ENCODE measurements at places on chromosomes 12 and 14.

GRCh38 chr12:105741786-105742566, 396.8 kb downstream of the NUAK1 start:
- DNase-seq, result peak; percentile 97

DNA sequence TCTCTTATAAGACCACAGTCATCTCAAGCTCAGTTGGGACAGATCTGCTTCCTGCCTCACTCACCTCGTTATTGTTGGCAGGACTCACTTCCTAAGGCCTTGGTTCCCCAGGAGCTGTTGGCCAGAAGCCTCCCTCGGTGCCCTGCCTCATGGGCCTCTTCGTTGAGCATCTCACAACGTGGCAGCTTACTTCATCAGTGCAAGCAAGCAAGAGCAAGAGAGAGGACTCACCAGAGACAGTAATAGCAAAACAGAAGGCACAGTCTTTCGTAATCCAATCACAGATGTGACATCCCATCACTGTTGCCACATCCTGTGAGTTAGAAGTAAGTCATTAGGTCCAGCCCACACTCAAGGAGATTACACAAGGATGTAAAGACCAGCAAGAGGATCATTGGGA, 5.1 kb upstream of the NUMB start:
- DNase-seq, result peak; percentile 96

DNA sequence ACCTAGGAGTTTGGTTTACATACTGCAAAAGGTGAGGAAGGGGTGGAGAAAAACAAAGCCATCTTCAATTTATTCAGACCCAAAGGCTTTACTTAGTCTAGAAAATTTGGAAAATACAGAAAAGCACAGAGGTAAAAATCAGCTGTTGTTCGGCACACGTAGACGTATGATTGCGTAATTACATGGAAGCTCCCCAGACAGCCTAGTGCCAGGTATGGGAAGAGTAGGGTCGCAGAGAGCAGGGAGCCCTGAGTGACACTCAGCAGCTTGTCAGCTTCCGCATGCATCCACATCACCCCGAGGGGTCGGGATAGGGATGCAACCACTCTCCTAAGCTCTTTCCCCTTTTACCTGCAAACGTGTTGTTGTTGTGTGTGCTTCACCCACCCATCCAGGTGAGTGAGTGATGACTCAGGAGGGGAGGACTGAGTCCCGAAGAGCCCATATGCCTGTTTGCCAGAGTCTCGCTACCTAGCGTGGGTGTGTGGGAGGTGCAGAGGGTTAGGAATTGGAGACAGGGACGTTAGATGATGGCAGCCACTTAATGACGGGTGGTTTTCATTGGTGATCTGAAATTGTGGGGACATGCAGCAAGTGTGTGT, 20.1 kb downstream of the PIWIL1 start:
- DNase-seq, result no peak

- no peak for DNase-seq
Measured at GRCh38 chr14:35991356-35991755, 165.2 kb downstream of the BRMS1L start.

- peak; percentile 97 for DNase-seq
Measured at GRCh38 chr12:124233041-124233796, 61.7 kb upstream of the RFLNA start.

DNA sequence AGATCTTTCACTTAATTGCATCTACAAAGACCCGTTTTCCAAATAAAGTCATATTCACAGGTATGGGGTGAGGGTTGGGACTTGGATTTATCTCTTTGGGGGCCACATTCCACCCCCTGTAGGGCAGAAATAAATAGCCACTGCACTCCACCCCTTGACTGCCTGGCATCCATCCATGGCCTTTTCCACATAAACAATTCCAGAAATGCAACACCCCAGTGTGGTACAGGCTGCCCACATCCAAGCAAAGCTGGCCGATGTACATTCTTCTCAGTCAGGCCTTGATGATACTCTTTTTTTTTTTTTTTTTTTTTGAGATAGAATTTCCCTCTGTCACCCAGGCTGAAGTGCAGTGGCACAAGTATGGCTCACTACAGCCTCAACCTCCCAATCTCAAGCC, 12.9 kb downstream of the DGLUCY start:
- DNase-seq, result no peak

- no peak for DNase-seq
Measured at GRCh38 chr12:12087693-12088034, 16.9 kb downstream of the BCL2L14 start.

DNA sequence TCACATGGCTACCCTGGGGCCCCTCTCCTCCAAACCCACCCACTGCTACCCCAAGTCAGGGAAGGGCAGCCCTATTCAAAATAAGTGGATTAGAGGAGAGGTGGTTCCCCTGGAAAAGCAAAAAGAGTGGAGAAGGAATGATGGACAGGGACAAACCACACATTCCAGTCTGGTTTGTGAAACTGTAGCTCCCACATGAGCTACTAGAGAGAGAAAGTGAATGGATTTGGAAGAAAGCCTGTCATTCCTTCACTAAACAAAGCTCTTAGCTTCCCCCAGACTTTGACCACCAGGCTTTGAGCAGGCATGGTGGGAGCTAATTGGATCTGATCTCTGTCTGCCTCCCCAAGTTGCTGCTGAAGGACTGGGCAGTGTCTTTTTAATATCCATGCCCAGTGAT, 28.0 kb downstream of the CCDC63 start:
- no peak for DNase-seq

GRCh38 chr14:73242357-73242901, 5.1 kb downstream of the PAPLN start:
- DNase-seq, result no peak

GRCh38 chr12:51369581-51369980, 21.6 kb downstream of the GALNT6 start:
- DNase-seq, result no peak

- DNase-seq, result peak; percentile 88
Measured at GRCh38 chr12:54300732-54301427, at the start of gene NFE2. Gene NFE2 (minus strand): TSS chr12:54301015. CDS start chr12:54295248, 5,767 bp downstream.

GRCh38 chr14:82905762-82906161, 1372.1 kb upstream of the SEL1L start:
- DNase-seq, result no peak

GRCh38 chr12:113462998-113463745, 8.5 kb downstream of the LHX5 start:
- DNase-seq, result no peak

- no peak for DNase-seq
Measured at GRCh38 chr12:10242539-10242938, 29.9 kb downstream of the GABARAPL1 start.

DNA sequence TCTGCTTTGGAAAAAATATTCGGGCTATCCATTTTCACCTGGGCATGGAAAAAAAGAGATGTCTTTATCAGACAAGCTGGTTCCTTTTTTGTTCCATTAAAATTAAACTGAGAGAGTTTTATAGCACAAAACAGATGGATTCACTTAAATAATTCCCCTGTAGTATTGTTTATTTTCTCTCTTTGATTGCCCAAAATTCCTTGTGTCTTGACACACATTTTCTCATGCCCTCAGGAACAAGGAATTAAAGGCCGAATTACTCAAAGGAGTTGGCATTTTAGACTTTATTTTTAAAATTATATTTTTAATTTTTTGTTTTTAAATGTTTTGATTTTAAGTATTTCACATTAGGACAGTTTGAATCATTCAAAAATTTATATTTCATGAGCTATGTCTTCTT, 69.6 kb upstream of the SLCO1C1 start:
- DNase-seq, result peak; percentile 65

DNA sequence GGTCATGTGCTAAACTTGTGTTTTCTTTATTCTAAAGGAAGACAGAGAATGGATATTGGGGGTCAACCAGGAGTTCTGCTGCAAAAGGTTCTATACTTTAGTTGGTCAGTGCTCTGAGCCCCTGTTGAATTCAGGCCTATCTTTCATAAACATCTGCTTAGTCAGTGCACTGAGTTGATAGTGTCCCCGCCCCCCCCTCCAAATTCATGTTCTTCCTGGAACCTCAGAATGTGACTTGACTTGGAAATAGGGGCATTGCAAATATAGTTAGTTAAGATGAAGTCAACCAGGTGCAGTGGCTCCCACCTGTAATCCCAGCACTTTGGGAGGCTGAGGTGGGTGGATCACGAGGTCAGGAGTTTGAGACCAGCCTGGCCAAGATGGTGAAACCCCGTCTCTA, 23.3 kb downstream of the CHST11 start:
- DNase-seq, result no peak

DNA sequence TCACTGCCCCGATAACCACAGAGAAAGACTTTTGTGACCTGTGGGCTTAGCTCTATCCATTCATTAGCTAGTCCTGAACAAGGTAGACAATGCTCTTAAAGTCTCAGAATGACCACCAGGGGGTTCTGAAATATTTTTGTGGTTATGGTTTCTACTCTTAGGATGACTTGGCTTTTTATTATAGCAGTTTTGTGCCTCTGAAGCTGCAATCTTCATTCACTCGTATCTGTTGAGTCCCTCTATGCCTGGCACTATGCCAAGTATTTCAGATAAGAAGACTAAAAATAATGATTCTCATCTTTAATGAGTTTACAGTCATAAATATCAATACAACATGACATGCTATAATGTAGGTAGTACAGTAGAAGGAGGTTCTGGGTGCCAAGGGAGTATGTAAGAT, 130.8 kb upstream of the TRHDE start:
- DNase-seq, result peak; percentile 48

DNA sequence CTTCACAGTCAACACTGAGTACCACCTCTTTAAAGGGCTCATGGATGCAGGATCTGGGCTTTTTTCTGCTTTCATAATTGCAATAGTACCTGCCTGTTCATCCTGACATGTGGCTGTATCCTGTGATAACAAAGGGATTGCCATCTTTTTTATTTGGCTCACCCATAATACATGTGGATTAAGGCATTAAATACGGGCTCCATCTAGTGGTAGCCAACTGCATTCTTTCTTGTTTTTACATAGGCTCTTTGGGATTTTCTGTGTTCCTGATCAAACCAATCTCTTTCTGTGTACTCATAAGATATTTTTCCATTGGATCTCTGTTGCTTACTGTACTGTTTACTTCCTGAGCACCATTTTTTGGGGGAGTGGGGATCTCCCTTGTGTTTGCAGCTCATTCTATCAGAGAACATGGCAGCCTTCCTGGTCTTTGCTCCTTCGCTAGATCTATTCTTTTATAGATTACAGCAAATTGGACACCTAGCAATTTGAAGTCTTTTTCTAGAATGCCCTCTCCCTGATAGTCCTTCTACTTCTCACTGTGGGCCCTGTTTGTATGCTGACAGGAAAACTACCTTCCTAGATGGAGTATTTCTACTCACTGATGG, 723.4 kb upstream of the MDGA2 start:
- DNase-seq, result peak; percentile 1

- peak; percentile 5 for DNase-seq
Measured at GRCh38 chr12:6112004-6112403, 12.5 kb downstream of the VWF start.

DNA sequence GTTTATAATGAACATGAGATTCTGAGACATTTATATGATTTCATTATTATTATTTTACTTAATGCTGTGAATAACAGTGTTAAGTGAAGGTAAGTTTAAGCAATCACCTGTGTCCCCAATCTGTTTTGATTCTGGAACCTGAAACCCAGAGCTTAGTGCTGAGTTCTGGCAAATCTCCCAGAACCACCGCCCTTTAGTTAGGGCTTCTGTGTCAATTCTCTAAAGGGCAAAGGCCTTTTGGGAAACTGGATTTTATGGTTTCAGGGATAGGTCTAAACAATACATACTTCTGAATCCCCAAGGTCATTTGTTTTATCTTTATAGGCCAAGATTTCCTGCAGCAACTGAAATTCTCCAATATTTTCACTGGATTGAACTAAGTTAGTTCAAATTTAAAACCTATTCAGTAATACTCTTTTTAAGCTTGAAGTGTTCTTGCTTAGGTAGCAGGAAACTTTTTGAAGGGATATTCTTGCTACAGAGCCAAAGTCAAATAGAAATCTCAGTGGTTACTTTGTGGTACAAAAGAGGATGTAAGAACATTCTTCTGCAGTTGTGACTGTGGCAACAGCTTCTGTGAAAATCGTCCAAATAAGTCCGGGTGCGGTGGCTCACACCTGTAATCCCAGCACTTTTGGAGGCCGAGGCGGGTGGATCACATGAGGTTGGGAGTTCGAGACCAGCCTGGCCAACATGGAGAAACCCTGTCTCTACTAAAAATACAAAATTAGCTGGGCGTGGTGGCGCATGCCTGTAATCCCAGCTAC, 10.0 kb upstream of the PKP2 start:
- no peak for DNase-seq

DNA sequence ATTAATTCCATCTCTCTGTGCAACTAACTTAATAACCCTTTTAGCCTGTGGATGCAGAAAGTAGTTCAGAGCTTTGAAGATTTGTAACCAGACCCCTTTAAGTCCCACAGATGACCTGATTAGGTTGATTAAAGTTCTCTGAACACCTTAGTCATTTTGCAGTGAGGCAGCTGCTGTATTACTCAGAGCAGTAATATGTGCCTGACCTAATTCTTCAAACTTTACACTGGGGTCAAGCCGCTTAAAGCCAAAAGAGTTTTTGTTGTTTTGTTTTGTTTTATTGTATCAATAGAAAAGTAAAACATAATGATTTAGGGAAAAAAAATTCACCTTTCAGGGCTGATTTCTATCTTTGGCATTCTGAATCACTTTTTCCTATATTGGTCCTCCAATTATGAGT, 78.6 kb upstream of the PLEKHG7 start:
- DNase-seq, result peak; percentile 65

DNA sequence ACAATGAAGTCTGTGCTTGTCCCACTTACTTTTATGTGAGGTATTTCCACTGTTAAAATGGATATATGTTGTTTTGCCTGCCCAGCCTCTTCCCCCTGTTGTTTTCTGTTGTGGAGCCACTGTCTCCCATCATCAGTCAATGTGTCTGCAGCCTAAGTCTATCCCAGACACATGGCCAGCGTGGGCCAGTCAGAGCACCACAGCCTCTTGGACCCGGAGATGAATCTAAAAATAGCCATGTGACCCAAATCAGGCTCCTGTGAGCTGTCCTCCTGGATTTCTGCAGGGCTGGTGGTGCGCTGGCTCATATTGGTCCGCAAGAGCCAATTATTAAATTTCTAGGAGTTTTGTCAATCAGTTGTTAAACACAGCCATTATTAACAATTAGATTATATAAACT, 44.0 kb upstream of the PRICKLE1 start:
- DNase-seq, result no peak

GRCh38 chr14:29865299-29865698, 62.3 kb downstream of the PRKD1 start:
- peak; percentile 11 for DNase-seq

- no peak for DNase-seq
Measured at GRCh38 chr12:114420944-114421335, 15.0 kb upstream of the TBX5 start.

DNA sequence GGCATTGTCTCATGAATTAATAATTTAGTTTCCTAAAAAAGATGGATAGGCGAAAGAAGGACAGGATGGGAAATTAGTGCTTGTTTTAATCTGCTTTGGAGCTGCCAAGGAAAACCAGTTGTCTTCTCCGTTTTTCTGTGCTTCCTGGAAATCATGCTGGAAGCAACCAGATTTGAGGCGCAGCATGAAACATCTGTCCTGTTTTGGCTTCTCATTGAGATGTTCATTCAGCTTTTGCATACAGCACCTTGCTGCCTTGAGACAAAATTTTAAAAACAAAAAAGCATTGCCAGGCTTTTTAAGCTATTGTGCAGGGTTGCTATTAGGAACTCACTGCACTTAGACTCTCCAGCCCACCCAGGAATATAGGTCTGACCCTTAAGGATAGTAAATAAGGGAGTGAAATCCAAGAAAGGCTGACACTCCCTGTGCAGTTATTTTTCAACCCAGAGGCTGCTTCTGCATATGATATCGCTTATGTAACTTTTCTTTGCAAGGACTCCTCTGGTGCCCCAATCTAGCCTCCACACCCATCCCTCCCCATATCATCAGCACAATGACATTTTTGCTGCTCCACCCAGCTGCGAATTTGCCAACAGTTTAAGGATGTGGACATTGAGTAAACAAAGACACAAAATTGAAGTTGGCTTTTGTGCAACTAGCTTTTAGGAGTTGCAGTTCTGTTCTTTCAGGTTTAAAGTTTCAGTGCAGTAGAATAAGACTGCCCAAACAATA, 46.9 kb upstream of the MDM1 start:
- no peak for DNase-seq

Data from EH (cell line).